ENCODE measurements at places on chromosomes 5 and 9.

GRCh38 chr9:114763220-114763619, 42.6 kb downstream of the TNFSF15 start:
- DNase-seq, result no peak

GRCh38 chr5:74316064-74316603, 324.4 kb downstream of the ENC1 start:
- DNase-seq, result no peak

- no peak for DNase-seq
Observed at GRCh38 chr5:135089912-135090311, 55.9 kb upstream of the PITX1 start.

- DNase-seq, result peak; percentile 90
Observed at GRCh38 chr9:137459152-137459600, at the start of gene NSMF. Gene NSMF (minus strand): TSS chr9:137459334. CDS start chr9:137459102, 232 bp downstream.

DNA sequence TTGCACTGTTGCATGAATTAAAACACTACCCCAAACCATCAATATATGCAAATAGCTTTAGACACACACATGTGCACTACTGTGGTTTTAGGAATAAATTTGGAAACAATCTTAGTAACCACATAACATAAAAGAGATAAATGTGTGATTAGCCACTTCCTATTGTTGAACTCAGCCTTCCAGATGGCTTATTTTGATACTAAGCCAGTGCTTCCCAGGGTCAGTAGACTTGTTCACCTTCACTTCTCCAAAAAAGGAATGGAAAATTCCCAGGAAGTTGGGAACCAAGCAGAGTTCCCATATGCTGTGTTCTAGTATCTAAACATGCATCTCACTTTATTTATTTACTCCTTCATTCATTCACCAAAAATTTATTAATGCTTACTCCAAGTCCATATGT, 47.8 kb downstream of the SVEP1 start:
- DNase-seq, result no peak

GRCh38 chr5:155620821-155621410, 607.4 kb downstream of the KIF4B start:
- no peak for DNase-seq

DNA sequence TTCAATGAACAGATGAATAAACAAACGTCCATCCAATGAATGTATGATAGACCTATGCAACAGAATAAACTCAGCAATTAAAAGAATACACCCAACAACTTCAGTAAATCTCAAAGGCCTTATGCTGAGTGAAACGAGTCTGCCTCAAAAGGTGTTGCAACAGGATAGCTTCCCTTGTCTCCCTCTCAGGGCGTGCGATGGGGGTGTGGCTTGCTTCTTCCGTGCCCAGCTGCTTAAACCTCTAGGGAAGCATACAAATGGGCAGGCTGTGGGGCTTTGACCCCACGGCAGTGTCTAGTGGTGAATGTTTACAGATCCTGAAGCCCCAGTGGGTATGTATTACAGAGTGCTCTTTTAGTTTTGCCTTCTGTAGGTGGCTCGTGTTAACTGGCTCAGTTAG, 87.0 kb upstream of the CCL21 start:
- no peak for DNase-seq

GRCh38 chr5:69502367-69502766, 9.8 kb downstream of the OCLN start:
- no peak for DNase-seq

GRCh38 chr5:117999939-118000549, 988.3 kb downstream of the DTWD2 start:
- no peak for DNase-seq

GRCh38 chr5:112418659-112419163, 366 bp downstream of the EPB41L4A start:
- DNase-seq, result no peak

GRCh38 chr9:117521293-117521692, 106.4 kb upstream of the ASTN2 start:
- no peak for DNase-seq

- no peak for DNase-seq
Observed at GRCh38 chr5:130164966-130165365, 260.7 kb downstream of the CHSY3 start.

GRCh38 chr5:78823196-78823595, 161.9 kb downstream of the ARSB start:
- no peak for DNase-seq

- DNase-seq, result no peak
Observed at GRCh38 chr5:148760945-148761638, 65.3 kb upstream of the ADRB2 start.

GRCh38 chr9:10003047-10003446, 609.8 kb downstream of the PTPRD start:
- no peak for DNase-seq

GRCh38 chr9:75891277-75891741, 836 bp downstream of the PCSK5 start:
- DNase-seq, result no peak

GRCh38 chr5:158392753-158393152, 533.8 kb upstream of the CLINT1 start:
- no peak for DNase-seq

- no peak for DNase-seq
Observed at GRCh38 chr5:103513701-103514100, 48.9 kb downstream of the NUDT12 start.
